Stimulated activated CD4-positive, alpha-beta T cell treated with anti-CD3 and anti-CD28 coated beads, Interleukin-12 subunit alpha, Interleukin-12 subunit beta, amount 100 ng/mL, for 4 hours (primary cell): ENCODE measurements at places on chromosomes 5 and 9.

- DNase-seq, result no peak
Observed at GRCh38 chr5:15787681-15788080, 287.7 kb downstream of the FBXL7 start.

DNA sequence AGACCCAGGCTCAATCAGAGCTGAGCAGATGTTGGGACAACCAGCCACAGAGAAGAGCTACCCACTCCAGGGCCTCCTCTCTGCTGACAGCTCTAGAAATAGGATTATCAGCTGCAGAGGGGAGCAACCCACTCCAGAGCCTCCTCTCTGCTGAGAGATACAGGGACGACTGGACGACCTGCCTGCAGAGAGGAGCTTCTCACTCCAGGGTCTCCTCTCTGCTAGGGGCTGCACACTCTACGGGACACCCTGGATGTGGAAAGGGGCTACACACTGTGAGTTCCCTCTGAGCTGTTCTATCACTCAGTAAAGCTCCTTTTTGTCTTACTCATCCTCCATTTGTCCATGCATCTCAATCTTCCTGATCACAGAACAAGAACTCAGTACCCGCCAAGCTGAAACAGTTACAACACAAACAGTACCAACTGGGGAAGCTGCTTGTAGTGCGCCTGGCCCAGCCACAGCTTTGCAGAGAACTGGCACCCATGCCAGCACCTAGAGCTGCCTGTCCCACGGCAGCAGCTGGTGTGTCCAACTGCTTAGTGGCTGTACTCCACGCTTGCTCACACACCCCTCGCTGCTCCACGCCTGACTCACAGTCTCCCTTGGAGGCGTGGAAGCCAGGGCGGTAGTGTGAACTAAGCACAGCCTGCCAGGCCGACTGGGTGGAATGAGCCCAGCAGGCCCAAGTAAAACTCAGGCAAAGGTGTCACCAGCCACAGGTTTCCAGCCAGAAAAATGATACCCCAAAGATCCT lies 56.8 kb downstream of the PRELID2 start:
- no peak for DNase-seq

- no peak for DNase-seq
Observed at GRCh38 chr9:93020151-93020550, 38.4 kb upstream of the SUSD3 start.

- no peak for DNase-seq
Observed at GRCh38 chr5:77984587-77984986, 208.4 kb upstream of the TBCA start.

- DNase-seq, result no peak
Observed at GRCh38 chr5:42268630-42269029, 154.6 kb upstream of the GHR start.

GRCh38 chr5:139155333-139155732 lies 42.8 kb downstream of the SIL1 start:
- DNase-seq, result no peak

DNA sequence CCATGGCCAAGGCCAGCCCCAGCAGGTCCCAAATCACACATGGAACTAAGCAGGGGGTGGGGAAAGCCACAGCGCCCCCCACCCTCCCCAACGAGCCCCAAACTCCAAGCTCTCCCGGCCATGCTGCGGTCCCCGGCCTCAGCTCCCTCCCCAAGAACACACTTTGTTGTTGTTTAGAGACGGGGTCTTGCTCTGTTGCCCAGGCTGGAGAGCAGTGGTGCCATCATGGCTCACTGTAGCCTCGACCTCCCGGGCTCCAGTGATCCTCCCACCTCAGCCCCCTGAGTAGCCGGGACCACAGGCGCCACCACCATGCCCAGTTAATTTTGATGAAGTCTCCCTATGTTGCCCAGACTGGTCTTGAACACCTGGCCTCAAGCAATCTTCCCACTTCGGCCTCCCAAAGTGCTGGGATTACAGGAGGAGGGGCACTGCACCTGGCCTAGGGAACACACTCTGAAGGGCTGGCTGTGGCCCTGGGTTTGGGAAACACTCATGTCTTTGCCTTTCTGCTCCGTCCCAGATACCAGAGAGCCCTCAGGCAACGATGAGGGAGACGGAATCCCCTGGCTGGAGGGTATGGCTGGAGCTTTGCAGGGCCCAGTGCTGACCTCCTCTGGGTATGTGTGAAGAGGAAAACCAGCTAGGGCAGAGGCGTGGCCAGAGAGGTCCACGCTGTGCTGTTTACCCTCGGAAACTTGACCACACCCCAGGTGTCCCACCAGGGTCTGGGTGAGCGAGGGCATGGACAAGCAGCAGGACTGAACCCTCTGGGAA lies 53.2 kb upstream of the UBAC1 start:
- no peak for DNase-seq

DNA sequence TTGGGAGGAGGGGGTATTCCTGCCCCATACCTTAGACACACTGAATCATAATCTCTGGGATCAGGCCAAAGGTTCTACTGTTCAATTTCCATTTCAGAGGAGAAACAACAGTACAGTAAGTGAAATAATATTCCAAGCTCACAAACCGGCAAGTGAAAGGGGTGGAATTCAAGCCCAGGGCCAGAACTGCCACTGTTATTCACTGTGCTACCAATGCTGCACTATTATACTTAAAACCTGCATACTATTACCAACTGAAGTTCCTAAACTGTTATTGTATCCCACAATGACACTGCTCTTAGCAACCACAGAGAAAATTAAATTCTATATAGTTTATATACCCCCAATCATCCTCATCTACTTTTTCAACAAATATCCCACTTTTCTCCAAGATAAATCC lies 24.6 kb downstream of the SSBP2 start:
- DNase-seq, result no peak

DNA sequence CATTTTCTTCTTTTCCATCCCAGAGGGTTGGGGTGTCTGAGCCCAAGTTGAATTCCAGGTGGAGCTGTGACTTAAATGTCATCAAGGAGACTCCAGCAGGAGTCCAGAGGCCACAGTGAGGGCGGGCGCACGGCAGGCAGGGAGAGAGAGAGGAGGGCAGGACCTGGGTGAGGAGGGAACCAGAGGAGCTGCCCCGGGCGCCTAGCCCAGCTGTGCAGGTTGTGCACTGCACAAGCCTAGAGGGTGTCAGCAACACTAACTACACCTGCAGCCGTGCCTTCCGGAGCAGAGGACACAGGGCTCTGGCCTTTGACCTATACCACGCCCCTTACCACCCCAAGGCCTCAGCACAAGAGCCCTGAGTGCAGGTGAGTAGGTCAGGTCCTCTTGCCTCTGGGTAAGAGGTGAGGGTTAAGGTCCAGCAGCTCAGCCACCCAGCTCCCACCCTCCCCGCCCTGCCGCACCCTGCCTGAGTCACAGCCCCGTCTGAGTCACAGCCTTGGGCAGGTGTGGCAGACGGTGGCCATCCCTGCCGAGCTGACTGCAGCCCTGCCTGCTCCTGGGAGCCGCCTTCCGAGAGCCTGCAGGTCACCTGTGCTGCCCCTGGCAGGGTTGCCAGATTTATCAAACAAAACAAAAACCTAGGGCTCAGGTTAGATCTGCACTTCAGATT lies 6.4 kb upstream of the AGPAT2 start:
- no peak for DNase-seq

DNA sequence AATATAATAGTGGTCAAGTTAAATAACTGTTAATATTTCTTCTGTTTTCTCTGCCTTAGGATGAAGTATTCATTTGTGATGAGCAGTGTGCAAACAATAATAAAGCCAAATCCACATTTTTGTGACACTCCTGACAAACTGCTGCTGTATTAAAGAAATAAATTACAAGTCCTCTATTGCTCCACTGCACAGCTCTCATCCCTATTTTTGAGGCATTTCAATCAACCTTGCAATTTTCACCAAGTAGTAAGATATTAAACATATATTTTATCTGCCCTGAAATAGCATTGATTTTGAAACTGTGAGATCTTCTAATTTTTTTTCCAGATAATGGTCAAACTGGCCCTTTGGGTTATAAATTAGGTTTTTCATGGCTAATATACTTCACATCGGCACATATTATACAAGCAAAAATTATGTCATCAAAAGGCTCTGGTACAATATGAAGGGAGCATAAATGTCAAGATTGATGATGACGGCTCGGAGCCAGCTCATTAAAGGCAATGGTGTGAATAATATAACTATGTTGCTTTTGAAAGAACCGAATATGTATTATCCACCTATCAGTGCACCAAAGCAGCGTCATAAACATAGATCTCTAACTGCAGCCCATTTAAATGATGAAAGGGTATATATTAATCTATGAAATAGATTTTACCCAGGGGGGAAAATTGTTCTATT lies 764.9 kb downstream of the DNAH5 start:
- no peak for DNase-seq

- no peak for DNase-seq
Observed at GRCh38 chr5:125190232-125191087, 444.0 kb upstream of the ZNF608 start.

- DNase-seq, result no peak
Observed at GRCh38 chr5:97106216-97106581, 36.2 kb downstream of the LIX1 start.

- DNase-seq, result no peak
Observed at GRCh38 chr5:135891791-135892190, 3.9 kb downstream of the IL9 start.

GRCh38 chr5:131461742-131462141 lies 173.3 kb downstream of the RAPGEF6 start:
- no peak for DNase-seq

DNA sequence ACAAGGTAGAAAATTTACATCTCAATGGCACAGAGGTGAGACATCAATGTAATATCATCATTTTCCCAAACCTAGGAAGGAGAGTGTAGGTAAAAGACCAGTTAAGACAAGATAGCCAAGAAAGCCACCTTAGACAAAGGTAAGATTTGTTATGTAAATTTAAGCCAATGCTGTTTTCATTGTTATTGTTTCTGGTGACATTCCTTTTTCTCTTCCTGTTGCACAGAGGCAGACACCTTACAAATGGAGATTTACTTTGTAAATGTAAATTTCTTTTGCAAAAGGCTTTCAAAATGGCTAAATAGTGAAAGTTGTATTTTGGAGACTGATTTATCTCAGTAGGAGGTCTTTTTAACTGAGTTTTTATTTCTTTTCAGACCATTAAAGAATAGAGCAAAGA lies 159.1 kb downstream of the YIPF5 start:
- DNase-seq, result no peak

DNA sequence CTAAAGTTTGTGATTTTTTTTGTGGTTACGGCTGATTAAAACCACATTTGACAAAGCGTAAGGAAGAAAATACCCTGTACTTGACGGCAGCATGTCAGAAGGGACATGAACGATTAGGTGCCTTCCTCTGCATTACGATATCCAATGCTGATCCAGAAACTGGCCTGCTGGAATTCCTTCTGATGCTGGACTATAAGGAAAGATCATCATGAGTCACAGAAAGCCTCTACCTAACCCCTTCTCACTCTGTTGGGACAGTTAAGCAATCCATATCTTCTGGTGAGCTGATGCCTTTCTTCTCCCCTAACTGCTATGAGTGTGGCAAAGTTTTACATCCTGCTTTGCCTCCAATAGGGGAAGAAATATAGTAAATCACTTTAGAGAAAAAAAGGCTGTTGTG lies 78.4 kb upstream of the PAPPA start:
- DNase-seq, result no peak

DNA sequence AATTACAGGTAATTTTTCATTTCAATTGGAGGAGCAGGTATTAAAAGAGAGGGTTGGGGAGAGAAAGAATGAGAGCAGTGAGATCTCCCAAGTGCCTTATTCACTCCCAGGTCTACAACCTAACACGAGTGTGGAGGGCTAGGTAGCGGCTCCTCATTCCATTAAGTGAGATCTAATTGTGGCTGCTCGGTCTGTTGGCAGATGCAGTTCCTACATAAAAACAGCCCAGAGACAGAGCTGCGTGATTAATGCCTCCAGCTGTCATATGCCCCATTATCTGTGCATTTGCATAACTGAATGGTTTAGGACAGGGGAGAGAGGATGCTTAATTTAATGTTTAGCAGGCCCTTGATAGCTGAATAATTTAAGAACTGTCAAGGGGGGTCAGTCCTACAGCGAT lies 100.5 kb downstream of the PSAT1 start:
- no peak for DNase-seq

DNA sequence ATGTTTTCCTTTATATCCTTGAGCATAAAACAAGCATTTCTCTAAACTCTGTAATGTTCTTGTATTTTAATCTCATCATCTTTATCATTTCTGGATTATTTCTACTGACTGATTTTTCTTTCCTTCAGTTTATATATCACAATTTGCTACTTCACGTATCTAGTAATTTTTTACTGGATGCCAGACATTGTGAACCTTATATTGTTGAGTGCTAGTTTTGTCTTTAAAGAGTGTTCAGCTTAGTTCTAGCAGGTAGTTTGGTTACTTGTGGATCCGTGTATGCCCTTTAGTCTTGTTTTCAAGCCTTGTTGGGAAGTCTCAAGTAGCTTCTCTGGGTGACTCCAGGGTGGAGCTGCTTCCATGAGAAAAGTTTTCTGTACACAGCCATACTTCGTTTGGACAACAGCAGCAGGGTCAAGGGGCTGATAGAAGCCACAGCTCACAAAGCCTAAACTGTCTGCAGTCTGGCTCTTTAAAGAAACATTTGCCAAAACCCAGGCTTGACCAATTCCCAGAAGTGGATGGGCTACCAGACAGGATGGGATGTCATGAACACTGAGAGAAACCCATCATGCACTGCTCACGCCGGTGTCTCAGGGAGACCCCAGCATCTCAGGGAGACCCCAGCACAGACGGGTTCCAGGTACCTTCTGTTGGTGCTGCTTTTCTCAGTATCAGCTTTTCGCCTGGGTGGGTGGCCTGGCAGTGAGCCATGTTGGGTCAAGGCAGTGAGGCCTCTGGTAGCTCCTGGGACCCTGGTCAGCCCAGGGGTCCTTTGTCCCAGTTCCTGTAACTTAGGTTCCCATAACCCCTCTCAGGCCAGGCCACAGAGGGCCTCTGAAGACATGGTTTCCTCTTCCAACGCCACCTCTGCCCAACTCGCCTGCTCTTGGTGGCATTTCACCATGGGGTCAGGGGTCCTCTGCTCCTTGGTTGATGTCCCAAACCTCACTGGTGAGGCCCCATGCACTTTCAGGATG lies 29.1 kb downstream of the TRIP13 start:
- DNase-seq, result no peak

GRCh38 chr5:55485073-55485472 lies 49.7 kb downstream of the PLPP1 start:
- no peak for DNase-seq

- DNase-seq, result no peak
Observed at GRCh38 chr5:129474544-129474943, 14.4 kb downstream of the ADAMTS19 start.

GRCh38 chr5:6252581-6252980 lies 125.8 kb downstream of the MED10 start:
- DNase-seq, result no peak

DNA sequence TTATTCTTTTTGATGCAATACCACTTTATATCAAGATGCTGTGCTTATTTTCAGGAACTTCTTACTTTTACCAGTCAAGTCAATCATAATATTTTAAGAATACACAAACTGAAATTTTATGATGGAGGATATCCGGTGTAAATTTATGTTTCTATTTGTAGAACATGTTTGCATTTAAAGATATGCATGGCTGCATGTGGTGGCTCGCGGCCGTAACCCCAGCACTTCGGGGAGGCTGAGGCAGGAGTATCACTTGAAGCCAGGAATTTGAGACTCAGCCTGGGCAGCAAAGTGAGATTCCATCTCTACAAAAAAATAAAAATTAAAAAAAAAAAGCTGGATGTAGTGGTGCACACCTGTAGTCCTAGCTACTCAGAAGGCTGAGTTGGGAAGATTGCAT lies 73.5 kb upstream of the ALDH1A1 start:
- no peak for DNase-seq
